ENCODE measurements at places on chromosomes 5 and 9.

- no peak for DNase-seq
Measured at GRCh38 chr5:52767766-52768480, 19.8 kb upstream of the ITGA1 start.

DNA sequence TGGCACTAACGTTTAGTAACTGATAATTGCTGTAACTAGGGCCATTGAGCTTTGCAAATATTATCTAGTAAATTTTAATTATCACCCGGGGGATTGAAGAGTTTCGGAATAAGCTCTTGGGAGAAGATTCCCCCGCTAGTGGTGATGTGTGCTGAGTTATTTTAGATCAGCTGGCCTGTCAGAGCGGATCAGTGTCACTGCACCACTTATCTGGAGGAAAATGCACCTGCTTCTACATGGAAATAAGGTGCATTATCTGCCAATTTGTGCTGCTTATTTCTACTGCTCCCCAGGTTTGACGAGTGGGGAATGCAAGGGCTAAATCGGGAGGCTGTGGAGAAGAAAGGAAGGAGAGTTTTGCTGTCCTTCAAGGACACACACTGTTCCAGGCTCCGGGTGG is 518.6 kb downstream of the TLE4 start:
- no peak for DNase-seq

DNA sequence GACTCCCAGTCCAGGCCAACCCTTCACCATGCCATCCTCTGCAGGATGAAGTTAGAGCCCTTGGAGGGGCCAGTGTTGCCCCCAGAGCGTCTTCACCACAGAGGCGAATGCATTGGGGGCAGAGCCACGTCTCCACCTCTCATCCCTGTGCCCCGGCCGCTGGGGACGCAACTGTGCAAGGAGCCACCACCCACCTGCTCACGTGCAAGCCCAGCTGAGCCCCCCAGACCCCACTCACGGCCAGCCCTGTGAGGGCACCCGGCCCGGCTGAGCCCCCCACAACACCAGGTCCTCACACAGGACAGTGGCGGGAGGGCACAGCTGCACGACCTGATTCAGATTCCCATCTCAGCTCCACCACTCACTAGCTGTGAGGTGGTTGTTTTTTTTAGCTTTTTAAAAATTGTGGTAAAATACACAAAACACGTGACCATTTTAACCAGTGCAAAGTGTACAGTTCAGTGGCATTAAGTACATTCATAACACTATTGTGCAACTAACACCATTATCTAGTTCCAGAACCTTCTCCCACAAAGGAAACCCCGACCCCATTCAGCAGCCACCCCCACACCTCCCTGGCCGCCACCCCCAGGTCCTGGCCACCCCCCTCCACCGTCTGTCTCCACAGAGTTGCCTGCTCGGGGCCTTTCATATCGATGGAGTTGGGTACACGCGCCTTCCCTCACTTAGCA is 33.5 kb upstream of the UBAC1 start:
- no peak for DNase-seq

DNA sequence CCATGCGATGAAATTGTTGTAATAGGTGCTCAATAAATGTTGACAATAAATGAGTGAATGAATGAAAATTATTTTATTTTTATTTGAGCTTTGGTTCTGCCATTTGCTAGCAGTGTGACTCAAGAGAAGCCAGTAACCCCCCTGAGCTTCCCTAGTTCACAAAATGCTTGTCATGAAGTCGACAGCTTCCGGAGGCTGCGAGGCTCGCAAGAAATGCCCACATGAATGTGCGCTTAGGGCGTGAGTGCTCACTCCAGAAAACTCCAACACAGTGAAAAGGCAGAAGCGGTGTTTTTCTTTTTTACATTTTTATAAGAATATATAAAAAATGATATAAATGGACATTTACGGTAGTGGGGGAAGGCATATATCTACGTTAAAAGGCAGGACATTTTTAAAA is 26.5 kb downstream of the CDKN2A start:
- no peak for DNase-seq

- DNase-seq = no peak
Measured at GRCh38 chr5:92665506-92665905, 915.5 kb downstream of the NR2F1-AS1 start.

DNA sequence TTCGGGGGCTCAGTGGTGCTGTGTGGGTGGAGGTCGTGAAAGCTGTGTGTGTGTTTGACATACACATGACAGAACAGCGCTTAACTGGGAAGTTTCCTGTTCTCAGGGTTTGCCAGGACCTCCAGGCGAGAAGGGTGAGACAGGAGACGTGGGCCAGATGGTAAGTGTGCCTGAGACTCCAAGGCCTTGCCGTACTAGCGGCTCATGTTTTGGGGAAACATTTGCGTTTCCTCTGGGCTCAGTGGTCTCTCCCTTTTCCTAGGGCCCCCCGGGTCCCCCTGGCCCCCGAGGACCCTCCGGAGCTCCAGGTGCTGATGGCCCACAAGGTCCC is 68.3 kb upstream of the FCN2 start:
- DNase-seq = peak; percentile 13

DNA sequence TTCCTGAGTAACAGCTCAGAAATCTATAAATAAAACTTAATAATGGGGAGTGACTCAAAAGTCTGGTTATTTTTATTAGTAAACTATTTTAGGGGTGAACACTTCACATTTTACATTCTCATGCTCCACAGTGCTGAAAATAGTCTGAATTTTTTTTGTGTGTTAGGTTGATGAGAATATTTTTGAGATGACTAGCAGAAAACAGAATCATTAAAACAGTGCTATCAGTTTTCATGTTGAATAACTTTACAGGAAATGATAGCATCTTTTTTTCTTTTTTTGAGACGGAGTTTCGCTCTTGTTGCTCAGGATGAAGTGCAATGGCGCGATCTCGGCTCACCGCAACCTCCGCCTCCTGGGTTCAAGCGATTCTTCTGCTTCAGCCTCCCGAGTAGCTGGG is 60.3 kb downstream of the TMC1 start:
- DNase-seq = no peak

GRCh38 chr9:37618817-37619216 is 26.4 kb upstream of the TOMM5 start:
- no peak for DNase-seq

GRCh38 chr5:63125392-63125791 is 546.8 kb downstream of the LRRC70 start:
- no peak for DNase-seq

GRCh38 chr9:108553111-108553635 is 302.6 kb downstream of the ACTL7B start:
- no peak for DNase-seq

GRCh38 chr9:8784838-8785237 is 985.3 kb upstream of the DMAC1 start:
- peak; percentile 44 for DNase-seq

DNA sequence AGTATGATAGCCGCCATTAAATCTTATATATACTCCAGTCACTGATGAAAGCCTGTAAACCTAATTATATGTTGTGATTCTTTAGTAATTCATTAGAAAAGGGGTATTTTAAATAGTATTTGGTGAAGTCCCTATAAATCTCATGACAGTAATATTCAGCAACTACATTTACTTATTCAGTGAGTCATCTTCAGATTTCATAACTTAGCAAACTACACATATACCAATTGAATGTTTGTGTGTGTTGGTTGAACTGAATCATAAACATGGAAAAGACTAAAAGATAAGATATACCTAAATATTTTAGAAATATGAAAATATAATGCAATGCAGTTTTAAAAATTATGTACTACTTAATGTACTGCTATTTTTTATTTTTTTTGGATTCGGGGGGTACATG is 1050.4 kb downstream of the MAT2B start:
- DNase-seq = no peak

GRCh38 chr9:129458663-129459546 is 162.0 kb downstream of the C9orf50 start:
- peak; percentile 91 for DNase-seq

DNA sequence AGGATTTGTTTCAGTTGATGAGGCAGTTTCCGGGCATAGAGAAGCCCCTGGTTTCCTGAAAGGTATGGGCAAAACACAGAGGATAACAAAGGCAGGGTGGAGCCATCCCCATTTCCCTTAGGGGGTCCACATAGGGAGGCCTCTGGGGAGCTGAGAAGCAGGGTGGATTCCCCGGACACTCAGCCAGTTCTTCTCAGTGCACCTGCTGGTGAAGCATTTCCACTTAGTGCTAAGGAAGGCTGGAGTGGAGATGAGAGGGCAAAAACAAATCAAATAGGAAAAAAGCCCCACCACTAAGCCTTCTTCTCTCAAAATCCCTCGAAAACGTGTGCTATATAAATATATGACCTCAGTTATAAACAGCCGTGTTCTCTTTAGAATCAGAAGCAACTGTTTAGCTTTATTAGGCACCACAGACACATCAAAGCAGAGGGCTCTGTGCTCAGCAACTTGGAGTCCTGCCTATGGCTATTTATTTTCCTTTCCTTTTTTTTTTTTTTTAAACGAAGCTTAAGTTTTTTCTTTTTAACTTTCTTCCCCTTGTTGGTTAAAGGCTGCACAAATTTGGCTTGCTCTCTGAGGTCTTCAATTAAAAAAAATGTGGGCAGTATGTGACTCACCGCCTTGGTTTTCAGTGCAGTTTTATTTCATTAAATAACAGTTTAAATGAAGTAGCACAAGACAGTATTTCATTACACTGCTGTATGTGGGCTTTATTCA is 67.7 kb downstream of the PRDM6 start:
- DNase-seq = no peak

DNA sequence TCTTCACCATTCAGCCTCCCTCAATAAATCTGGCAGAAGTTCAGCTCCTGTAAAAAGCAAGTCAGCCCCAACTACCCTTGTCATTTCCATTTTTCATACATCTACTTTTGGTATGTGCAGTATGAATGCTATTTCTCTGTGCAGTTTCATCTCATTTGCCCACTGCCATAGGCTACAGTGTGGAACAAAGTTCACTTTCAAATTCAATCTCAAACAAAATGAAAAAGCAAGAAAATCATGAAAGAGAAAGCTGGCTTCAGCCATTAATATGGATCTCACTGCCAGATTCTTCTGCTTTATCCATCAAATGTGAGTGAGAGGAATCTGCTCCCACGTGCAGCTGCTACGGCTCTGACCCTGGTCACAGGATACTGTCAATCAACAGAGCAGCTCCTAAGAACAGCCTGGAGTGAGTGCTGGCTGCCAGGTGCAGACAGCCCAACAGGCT is 494.2 kb downstream of the ZNF608 start:
- DNase-seq = no peak

DNA sequence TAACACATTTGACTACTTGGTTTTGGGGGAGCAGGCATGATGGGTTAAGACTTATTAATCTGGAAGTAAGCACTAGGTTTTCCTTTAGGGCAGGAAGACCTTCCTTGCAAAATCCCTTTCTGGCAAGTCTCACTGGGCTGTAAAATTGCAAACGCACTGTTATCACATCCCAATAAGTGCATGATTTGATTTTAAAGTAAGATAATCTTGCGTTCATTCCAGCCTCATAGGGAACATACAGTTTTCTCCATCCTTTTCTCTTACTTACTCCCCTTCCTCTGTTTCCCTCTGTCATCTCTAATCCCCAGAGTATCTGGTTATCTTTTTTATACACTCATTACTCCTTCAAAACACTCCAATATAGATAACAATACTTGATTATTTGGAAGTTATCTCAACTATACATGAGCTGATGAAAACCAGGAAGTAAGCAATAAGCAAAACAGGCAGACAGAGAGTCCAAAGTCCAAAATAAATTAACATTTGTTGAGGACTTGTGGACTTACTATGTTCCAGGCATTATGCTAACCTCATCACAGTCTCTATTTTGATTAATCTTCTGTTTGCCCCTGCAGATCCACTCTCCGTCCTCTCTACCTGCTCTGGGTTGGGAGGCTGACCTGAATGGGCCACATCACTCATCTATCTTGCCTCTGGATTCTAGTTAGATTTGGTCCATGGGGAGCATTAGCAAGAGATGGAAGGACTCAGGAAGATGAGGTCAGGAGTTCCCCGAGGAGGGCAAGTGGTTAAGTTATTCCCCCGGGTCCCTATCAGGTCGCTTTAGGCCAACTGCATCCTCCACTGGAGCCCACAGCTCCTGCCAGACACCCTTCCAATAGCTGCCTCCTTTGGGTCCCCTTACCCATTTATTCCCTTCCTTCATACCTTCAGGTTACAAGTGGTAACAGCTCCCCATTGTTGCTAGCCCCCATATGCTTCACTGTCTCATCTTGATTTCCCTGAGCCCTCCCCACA is 60.2 kb downstream of the SLC22A5 start:
- DNase-seq = no peak

- DNase-seq = no peak
Measured at GRCh38 chr5:73442996-73443627, 5.5 kb downstream of the FOXD1 start.

DNA sequence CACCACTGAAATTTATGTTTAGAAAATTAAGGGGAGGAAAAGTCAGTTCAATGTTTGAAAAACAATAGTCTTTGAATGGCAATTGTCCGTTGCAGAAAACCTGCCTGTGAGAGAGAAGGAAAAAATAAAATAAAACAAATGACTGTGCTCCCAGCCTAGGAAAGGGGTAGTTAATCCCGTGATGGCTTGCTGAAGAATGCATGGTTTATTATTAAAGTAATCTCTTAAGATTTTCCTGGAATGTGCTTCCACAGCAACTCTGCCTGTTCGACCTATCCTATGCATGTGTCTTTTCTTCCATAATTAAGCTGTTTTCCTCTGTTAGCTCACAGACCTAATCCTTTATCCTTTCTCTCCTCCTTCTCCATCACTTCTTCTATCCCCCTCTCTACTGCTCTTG is 2.4 kb upstream of the DAB2 start:
- DNase-seq = no peak

DNA sequence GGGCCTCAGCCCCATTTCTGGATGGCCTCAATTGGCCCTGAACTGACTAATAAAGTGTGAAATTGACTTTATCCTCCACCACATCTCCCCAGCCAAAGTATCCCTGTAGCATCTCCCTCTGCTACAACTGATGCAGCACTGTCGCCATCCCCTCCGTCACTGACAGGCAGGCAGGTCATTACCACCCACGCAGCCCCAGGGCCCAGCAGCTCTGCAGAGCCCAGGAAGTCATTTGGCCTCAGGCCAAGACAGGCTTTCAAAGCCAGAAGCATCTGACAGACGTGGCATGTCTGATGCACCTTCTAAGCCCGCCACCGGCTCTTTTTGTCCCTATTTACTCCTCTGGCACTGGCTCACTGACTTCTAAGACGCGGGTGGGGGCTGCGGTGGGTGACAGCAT is 65.3 kb downstream of the ARHGEF37 start:
- DNase-seq = no peak

GRCh38 chr9:113205861-113206260 is 15.2 kb downstream of the FKBP15 start:
- DNase-seq = no peak
